Ecto neural progenitor cell (in vitro differentiated cells): ENCODE measurements at places on chromosomes 7 and 10.

DNA sequence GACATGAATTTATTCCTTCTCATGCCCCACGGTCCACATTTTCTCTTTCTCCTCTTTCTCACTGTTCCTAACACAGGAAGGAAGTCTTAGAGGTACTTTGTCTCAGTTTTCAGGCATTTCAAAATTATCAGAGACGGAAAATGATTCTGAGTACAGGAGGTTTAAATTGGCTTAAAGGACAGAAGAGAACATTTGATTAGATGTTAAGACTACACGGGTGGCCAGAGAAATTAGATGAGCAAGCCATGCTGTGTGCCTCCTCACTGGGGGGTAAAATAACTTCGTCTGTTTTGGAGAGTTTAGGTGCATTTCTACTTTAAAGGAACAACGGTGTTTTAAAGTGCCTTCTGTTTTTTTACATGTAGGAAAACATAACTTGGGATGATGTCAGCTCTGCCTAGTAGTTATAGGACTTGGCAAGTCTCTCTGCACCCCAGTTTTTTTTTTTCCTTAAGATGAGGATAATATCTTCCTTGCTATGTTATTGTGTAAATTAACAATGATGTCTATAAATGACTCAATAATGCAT is 66.9 kb downstream of the MCMBP start:
- no peak for DNase-seq

DNA sequence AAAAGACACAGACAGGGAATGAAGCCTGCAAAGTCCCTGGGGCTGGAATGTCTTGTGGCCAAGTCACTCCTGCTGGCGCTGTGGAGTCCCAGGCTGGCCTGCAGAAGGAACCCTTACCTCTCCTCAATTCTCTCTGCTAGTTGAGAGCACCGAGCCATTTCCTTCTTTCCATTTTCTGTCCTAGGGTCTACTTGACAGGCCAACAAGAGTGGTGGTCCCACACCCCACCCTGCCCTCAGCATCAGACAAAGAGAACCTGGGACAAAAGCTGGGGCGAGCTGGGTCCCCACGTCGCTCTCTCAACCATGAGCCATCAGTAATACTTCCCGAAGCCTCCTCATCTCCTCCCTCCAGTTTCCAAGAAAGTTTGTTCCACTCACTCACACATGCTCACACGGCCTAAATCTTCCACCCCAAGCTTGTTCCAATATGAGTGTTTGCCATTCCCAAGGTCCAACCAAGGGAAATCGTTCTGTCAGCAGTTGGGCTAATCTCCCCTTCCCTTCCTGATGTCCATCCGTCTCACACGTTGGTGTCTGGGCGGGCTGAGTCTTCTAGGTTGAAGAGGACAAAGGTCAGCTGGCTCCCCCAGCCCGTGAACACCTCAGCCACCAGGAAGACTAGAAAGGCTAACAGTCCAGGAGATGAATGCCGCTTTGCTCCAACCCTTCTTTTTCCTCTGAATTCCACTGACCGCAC is 44.3 kb downstream of the CLEC2L start:
- peak; percentile 24 for DNase-seq

- no peak for DNase-seq
Measured at GRCh38 chr7:122217125-122217524, 73.1 kb upstream of the AASS start.

DNA sequence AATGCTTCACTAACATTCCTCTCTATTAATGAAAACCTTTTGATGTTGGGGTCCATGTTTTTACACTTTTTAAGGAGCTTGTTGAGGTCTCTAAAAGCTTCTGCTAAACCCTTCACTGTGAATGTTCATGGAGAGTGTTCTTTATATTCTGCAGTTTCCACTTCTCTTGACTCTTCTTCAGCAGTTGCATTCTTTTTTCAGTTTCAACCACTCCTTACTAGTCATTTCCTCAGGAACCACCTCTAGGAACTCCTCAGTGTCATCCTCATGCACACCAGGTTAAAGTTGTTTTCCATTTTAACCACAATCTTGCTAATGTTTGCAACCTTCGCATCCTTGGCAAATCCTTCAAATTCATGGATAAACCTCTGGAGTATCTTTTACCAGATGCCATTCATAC is 821.6 kb downstream of the ANKRD7 start:
- DNase-seq = no peak

GRCh38 chr7:2301511-2301863 is 12.8 kb downstream of the SNX8 start:
- no peak for DNase-seq

DNA sequence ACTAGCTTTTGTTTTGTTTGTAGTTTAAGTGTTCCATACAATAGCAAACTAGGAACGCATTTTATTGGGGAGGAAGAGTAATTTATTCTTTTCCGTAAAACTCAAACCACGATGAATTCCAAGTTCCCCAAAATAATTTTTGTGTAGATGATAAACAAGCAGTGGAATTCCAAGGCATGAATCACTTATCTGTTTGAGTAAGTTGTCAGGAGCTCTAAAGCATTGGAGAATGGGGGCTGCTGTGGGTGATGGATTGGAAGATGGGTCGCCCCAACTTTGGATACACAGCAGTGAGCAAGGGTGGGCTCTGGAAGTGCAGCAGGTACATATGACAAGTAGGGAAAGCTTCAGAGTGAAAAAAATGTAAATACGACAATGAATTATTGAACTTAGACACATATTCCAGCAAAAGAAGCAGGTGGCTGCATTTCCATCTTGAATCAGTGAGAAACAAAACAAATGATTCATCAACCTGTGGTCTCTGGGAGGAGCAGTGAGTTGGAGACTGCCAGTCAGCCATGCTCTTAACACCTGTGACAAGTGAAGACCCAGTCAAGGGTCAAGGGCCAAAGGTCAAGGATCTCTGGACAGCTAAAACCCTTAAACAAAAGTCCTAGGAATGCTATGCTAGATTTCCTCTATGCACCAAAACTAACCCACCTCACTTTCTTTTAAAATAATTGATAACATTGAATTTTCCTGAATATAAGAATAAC is 34.2 kb upstream of the ADRB1 start:
- DNase-seq = no peak

DNA sequence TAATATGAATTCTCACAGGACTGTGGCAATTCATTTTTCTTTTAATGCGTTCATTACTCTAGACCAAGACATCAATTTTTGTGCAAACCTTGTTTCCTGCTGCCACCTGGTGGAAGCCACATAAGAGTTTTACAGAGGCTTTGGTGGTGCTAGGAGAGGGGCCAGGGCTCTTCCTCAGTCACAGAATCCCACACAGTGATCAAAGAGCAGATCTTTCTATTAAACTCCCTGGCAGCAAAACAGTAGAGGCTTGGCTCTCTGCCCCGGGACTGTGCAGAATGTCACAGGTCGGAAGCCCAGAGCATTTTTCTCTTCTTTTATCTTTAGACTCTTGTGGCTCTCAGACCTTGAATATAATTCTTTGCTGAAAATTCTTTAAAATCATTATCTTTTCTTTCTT is 506.4 kb upstream of the C7orf33 start:
- DNase-seq = peak; percentile 65

GRCh38 chr7:142654398-142654797 is 94.9 kb upstream of the PRSS1 start:
- DNase-seq = no peak

- no peak for DNase-seq
Measured at GRCh38 chr7:90584378-90584777, 11.7 kb upstream of the CDK14 start.

- no peak for DNase-seq
Measured at GRCh38 chr7:95545673-95546072, 50.6 kb downstream of the PDK4 start.

- no peak for DNase-seq
Measured at GRCh38 chr10:100662067-100662466, 83.3 kb upstream of the PAX2 start.

GRCh38 chr7:17255926-17256325 is 42.5 kb upstream of the AHR start:
- DNase-seq = no peak

GRCh38 chr10:1102416-1102815 is 46.2 kb downstream of the WDR37 start:
- no peak for DNase-seq

DNA sequence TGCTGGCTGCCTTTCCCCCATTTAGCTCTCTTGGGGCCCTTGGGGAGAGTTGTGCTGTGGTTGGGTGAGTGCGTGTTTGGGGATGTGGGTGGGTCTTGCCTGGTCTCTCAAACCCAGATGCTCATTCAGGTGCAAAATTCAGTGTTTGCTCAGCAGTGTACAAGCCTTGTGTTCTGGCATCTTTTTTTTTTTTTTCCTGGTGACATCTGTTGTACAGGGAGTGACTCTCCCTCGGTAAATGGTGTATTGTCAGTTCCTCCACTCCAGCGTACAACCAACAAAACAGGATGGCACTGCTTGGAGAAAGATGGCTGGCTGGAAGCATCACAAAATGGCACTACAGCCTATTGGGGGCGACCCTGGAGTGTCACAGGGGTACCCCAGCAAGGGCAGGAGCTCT is 75.5 kb downstream of the LRMDA start:
- no peak for DNase-seq

GRCh38 chr10:1434912-1435692 is 302.2 kb downstream of the ADARB2 start:
- DNase-seq = peak; percentile 45

- no peak for DNase-seq
Measured at GRCh38 chr7:54811846-54812254, 52.8 kb upstream of the SEC61G start.

- no peak for DNase-seq
Measured at GRCh38 chr10:122560279-122560804, at the start of gene DMBT1. Gene DMBT1 (plus strand): TSS chr10:122560754. CDS start chr10:122560771, 17 bp downstream.

- peak; percentile 84 for DNase-seq
Measured at GRCh38 chr10:70887804-70888800, at the start of gene PCBD1. Gene PCBD1 (minus strand): TSS chr10:70888565. CDS start chr10:70888533, 32 bp downstream.

GRCh38 chr7:4203626-4204512 is 478.2 kb upstream of the FOXK1 start:
- DNase-seq = no peak

DNA sequence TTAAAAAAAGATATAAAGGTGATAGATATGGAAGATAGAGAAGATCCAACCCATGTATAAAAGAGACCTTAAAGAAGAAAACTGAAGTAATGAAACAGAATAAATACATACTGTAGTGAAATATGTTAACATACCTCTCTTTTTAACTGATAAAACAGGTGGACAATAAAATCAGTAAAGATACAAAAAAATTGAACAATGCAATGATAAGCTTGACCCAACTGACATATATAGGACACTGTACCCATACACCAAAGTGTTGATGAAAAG is 17.4 kb upstream of the PRF1 start:
- no peak for DNase-seq

DNA sequence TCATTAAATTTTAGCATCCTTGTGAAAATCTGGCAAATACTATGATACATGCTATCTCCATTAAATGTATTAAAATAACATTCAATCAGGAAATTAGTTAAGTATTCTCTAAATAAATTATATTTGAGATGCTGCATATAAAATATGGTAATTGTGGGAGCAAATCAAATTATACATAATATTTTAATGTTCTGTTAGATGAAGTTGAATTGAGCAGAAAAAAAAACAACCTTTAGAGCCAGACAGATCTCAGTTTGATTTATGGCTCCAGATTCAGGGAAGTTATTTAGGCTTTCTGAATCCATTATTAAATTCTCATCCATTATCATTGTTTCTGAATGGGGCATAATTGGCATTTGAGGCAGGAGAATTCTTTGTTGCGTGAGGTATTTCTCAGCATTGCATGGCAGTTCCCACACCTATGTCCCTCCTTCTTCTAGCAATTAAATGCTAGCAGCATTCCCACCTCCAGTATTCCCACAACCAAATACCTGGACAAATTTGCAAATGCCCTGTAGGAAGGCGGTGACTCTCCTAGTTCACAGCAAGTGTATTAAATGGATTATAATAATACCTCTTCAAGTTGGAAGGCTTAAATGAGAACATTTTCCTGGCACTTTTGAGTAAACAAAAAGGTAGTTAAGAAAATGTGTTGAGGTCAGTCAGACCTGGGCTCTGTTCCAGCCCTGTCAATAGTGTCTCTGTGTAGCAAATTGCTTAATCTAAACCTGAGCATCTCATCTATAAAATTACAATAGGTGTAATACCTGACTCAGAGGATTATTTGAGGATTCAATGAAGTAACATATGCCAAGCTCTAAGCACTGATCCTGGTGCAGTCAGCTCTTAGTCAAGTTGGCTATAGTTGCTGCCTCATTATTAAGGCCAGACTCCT is 108.9 kb downstream of the RNLS start:
- no peak for DNase-seq
